ENCODE measurements at places on chromosomes 11 and 22.

DNA sequence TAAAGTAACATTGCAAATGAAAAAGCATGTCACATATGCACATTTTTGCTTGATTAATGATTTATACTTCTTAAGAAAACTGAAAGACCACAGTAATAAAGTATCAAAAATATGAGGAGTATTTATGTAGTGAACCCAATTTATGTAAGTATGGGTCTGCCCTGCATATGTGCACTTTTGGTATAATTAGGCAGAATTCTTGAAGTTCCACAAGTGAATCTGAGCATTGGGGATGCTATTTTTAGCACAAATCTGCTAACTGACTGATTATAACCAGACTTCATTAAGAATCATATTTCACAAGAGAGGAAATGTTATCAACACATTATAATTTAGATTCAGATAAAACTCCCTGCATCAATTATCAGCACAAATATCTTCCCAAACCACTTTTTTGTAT is 407.1 kb upstream of the LRRC4C start:
- no peak for DNase-seq

DNA sequence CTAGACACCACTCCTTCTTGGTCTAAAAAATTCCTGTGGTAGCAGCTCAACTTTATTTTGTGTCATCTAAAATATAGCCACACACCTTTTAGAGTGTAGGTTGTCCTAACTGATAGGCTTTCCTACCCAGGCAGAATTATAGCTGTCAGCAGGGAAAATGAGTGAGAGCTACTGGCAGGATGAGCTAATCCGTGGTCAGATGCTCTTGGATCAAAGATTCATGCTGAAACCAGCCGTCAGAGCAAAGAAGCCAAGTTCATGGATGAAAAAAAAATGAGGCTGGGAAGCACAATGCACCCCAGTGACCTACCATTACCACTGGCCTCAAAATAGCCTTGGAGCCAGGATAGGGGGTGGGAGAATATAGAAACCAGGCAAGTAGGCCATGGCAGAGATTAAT is 113.1 kb upstream of the BLID start:
- DNase-seq = no peak

GRCh38 chr11:133052537-133052936 is 479.8 kb downstream of the OPCML start:
- no peak for DNase-seq

GRCh38 chr11:118838905-118839553 is 44.7 kb upstream of the CXCR5 start:
- no peak for DNase-seq

- no peak for DNase-seq
Observed at GRCh38 chr11:130092661-130093060, 23.0 kb downstream of the APLP2 start.

DNA sequence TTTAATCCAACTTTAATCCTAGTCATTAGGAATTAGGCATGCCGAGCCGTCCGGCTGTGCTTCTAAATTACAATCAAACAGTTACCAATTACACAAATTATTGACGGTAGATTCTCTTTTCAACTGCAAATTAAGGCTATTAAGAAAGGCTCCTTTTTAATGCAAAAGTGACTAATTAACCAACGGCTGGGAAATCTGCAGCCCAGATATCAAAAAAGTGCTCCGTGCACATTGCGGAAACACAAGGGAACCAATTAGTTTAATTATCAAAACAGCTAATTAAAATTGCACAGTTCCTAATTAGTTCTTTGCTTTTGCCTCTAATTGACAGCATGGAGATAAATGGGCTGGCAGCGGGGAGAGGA is 19.4 kb upstream of the LMO1 start:
- no peak for DNase-seq
